NCI-H524 (cell line): ENCODE measurements at places on chromosomes 7 and 10.

DNA sequence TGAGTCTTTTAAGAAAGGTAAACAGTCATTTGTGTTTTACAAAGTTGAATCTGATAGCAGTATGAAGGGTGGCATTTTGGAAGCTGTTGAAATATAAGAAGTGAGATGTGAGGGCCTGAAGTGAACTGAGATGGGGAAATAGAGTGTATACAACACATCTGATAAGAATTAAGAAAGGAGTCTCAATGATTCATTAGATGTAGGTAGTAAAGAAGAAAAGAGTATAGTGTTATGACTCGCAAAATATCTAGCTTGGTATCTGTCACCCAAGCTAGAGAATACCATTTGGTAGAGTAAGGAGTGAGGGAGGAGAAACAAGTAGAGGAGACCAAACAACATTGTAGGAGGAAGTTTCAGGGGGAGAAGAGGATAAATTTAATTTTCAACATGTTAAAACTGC is 5.3 kb downstream of the PTPN12 start:
- no peak for DNase-seq

GRCh38 chr7:64736575-64736974 is 57.7 kb upstream of the ZNF138 start:
- no peak for DNase-seq

DNA sequence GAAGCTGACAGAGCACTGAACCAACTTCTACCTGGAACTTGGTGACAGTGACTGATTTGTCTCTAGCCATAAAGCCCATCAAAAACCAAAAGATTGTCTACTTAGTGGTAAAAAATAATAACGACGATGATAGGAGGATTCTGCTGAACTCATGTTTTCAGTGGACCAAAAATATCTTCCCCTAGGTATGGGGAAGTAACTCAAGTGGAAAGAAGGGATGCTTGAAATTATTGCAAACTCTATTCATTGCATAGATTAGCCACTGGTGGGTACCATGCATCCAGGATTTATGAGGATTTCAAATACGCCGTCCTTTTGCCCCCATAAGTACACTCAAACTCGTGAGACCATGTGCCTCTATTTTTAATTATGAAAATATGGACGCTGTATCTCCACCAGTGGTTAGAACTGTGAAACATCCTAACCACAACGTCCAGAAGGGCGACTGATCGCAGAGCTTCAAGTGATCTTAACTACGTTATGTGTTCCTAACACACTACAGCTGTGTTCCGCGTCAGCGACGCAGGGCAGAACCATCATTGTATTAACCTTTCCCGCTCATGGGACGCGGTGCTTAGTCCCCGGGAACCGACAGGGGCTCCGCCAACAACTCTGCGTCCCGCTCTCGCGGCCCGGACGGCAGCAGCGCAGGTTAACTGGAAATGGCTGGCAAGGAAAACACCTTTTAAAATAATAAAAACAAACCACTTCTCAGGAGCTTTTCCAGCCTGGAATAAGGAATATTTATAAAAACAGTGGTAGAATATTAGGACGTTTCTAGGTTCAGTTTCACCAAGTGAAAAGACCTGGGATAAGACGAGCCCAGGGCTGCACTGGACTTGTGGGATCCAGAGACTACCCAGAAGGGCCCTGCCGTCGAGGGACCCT is 776 bp downstream of the PEX1 start:
- peak; percentile 66 for DNase-seq

GRCh38 chr7:23333671-23334246 is 34.6 kb downstream of the MALSU1 start:
- no peak for DNase-seq

DNA sequence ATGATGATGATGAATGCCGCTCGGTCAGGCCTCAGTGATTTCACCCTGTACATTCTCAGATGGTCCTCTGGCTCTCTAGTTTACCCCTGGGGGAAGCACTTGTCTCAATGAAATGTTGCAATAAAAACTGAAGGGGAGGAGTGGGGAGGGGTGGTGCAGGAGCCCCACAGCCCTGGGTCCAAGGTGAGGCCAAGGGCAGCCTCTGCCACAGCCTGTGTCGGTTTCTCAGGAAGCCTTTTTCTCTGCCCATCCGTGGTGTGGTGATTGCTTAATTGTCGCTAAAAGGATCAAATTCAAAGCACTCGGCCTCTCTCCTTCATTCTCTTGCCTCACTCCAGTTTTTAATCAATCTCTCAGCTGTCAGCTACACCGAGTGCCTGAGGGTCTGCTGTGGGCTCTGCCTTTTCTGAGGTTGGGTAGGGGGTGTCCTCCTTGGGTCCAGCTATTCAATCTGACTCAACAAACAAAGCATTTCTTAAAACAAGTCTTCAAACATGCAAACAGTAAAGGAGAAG is 39.1 kb upstream of the HSPA12A start:
- no peak for DNase-seq

- DNase-seq = no peak
Observed at GRCh38 chr7:97006055-97006815, 882 bp downstream of the DLX6 start.

DNA sequence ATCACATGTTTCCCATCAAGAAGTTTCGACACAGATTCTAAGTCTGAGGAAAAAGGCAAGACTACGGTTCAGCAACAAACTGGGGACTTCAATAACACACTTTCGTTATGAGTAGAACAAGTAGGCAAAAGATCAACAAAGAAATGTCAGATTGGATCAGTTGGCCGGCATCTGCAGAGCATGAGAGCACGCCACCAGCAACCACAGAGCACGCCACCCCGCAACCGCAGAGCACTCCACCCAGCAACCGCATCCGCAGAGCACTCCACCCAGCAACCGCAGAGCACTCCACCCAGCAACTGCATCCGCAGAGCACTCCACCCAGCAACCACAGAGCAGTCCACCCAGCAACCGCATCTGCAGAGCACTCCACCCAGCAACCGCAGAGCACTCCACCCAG is 89.7 kb upstream of the FAM20C start:
- no peak for DNase-seq

GRCh38 chr10:49166484-49167400 is 21.4 kb downstream of the TMEM273 start:
- DNase-seq = no peak

GRCh38 chr7:1941464-1942242 is 271.6 kb downstream of the ELFN1 start:
- DNase-seq = no peak

- no peak for DNase-seq
Observed at GRCh38 chr10:31404640-31405039, 85.6 kb downstream of the ZEB1 start.

GRCh38 chr10:33355274-33355673 is 20.8 kb upstream of the NRP1 start:
- DNase-seq = no peak

- DNase-seq = no peak
Observed at GRCh38 chr10:113303544-113304146, 249.2 kb upstream of the HABP2 start.

DNA sequence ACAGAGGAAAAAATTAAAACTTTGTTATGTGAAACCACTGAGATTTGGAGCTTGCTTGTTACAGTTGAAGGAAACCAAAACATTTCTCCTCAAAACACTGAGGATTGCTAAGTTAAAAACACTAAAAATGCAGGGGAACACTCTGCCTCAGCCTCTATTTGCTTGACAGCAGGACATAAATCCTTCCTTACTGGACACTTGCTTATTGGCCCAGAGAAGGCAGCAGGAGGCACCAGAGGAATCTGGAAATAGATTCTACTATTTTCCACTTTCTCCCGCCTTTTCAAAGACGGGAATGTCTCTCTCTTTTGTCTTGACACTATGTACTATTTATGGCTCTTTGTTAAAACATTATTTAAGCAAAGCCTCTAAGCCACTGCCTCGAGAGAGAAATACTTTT is 67.9 kb downstream of the MTURN start:
- DNase-seq = no peak

DNA sequence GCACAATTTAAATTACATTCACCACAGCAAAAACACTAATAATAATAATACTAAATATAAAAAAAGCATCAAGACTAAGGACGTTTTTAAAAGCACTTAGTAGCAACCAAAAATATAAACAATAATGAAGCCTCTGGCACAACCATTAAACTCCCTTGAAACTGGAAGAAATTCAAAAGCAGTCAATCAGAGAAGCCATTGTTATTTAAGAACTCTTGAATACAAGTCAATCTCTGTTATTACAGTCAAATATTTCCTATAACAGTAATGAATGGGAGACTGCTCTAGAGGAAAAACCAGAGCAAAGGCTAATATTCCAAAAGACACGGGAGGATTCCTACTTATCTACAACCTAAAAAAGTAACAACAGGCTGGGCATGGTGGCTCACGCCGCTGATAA is 164.2 kb downstream of the KMT2E start:
- DNase-seq = no peak

DNA sequence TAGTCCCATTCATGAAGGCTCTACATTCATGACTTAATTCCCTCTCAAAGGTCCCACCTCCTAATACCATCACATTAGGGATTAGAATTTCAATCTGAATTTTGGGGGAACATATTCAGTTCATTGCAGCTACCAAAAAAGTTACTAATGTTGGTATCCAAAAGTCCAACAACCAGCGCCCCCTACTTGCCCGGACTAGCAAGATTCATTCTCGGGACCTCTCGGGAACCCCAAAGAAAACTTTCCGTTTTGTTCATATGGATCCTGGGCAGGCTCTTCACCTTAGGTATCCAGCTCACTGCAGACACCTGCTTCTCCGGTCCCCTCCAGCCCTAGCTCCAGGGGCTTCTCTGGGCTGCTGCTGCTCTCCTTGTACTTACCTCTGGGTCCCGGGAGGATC is 8.9 kb upstream of the GRK5 start:
- no peak for DNase-seq

DNA sequence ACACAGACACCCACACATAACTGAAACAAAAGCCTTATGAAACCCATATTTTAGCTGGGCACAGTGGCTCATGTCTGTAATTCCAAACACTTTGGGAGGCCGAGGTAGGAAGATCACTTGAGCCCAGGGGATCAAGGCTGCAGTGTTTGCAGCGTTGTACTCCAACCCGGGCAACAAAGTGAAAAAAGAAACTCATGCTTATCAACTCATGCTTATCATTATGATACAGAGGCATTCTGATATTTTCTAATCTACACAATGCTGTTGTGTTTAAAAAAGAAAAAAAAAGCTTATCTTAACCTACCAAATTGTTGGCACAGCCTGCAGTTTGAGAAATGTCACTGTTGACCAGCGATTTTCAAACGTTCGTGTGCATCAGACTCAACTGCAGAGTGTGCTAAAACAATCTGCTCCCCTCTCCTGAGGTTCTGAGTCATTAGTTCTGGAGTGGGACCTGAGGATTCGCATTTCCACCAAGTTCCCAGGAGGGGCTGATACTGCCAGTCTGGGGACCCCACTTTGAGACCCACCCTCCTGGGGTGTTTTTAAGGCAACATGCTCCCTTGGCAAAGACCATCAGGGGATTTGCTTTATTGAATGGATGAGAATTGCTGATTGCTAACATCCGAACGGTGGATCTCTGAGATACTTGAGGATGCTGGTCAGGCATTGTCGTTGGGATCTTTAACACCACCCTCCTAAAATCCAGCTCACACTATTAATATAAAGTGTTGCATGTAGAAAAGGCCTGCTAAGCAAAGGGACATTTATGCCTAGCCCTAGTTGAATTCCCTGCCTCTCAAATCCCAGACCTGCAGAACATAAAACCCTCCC is 16.2 kb downstream of the CHST3 start:
- no peak for DNase-seq

DNA sequence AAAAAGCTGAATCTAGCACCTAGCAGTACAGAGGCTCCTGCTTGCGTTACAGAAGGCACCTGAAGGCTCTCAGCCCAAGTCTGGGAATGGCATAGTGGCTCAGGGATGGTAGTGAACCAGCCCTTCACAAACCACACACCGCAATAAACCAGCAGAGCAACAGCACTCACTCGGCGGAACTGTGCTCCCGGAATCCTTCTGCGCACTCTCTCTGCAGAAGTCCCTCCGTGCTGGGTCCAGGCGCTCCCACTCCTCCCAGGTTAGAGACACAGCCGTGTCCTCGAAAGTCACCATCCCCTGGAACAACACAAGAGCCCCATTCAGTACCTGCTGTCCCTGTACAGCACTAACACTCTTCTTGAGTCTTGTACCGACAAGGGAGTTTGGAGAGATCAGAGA is 1.5 kb downstream of the ZNF394 start:
- DNase-seq = no peak

- DNase-seq = peak; percentile 11
Observed at GRCh38 chr7:29764227-29764626, 42.1 kb upstream of the WIPF3 start.

DNA sequence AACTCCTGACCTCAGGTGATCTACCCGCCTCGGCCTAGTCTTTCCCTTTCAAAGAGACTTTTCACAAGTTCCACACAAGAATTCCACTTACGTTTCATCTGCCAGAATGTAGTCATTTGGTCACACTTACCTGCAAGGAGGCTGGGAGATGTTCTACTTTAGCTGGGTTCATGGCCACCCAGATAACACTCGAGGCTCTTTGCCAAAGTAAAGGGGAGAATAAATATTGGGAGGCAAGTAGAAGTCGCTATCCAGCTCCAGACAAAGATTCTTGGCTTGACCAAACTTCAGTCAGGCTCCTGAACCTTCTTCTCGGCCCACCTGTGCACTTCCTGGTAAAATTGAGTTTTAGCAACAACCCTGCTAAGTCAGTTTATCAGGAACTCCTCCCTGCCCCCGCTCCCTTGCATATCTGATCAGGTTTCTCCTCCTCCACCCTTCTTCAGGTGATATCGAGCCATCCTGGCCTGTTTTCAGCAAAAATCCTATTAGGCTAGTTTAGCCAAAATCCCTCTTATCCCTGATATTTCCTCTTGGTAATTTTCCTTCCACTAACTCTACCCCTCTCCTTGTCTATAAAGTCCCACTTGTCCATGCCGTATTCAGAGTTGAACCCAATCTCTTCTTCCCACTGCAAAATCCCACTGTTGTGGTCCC is 25.1 kb upstream of the SAMD8 start:
- DNase-seq = no peak

GRCh38 chr10:6916601-6917000 is 336.5 kb upstream of the PRKCQ start:
- no peak for DNase-seq

DNA sequence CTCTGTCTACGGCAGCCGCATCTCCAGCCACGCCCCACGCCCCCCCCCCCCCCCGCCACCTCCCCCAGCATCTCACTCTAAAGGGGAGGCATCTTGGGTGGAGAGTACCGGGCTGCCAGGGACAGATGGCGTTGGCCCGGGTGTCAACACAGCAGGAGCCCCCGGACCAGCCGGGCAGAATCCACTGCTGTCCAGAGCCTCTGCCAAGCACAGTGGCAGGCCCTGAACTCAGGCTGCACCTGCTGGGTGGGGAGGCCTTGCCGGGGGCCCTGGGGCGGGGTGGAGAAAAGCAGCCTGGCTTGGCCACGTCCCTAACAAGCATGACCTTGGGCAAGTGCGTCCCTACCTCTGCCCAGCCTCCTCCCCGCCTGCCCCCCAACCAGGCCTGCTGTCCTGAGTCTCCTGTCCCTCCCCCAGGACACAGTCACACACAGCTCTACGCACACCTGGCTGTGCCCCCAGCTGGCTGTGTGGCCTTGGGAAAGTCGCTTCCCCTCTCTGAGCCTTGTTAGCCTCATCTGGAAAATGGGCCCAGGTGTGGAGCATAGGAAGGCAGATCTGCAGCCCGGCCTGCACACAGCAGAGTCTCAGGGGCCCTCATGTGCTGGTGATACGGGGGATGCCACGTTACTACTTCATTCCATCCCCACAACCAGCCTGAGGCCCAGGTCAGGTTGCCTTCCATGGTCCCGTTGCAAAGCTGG is 45.2 kb downstream of the MICALL2 start:
- DNase-seq = peak; percentile 61

- DNase-seq = no peak
Observed at GRCh38 chr10:131786756-131787605, 113.8 kb upstream of the PPP2R2D start.
